ENCODE measurements at places on chromosomes 2 and 18.

DNA sequence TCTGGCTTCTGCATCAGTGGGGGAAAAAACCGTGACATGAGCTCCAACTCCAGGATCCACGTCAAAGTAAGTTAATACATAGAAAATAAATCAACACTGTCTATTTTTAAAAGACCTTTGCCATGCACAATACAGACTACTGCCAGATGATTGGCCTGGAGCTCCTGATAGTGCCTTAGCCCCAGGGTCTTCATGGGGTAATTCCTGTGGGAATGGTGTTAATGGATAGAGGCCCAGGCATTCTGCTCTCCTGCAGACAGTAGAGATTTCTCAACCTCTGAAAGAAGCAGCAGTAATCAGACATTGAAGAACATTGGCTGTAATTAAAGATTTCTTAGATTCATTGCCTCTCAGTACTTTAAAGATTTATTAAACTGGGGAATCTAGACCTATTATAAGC, 4.3 kb upstream of the PLCL1 start:
- no peak for DNase-seq

GRCh38 chr2:158745067-158745865, 49.9 kb upstream of the DAPL1 start:
- DNase-seq: peak; percentile 10

DNA sequence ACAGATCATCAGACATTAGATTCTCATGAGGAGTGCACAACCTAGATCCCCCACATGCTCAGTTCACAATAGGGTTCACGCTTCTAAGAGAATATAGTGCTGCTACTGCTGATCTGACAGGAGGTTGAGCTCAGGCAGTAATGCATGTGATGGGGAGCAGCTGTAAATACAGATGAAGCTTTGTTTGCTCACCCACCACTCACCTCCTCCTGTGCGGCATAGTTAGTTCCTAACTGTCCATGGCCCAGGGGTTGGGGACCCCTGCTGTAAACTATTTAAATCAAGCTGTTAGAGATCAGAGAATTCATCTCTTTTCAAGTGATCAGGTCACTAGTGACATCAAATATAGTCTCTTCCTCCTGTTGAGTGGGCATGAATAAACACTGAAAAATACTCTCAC, 88.8 kb upstream of the ACVR2A start:
- no peak for DNase-seq

GRCh38 chr2:203914546-203915182, 21.9 kb upstream of the ICOS start:
- DNase-seq: no peak

- DNase-seq: no peak
Observed at GRCh38 chr2:216317831-216318520, 54.3 kb downstream of the MARCHF4 start.

GRCh38 chr2:236691799-236692167, 122.2 kb downstream of the ACKR3 start:
- DNase-seq: no peak

GRCh38 chr2:102141011-102141943, 1.3 kb upstream of the IL1R1 start:
- no peak for DNase-seq

GRCh38 chr18:55018602-55019001, 59.3 kb upstream of the CCDC68 start:
- no peak for DNase-seq

GRCh38 chr2:106758901-106759497, 127.0 kb downstream of the ST6GAL2 start:
- no peak for DNase-seq

Data from activated CD4-positive, alpha-beta T cell treated with anti-CD3 and anti-CD28 coated beads for 24 hours (primary cell).